ENCODE measurements at places on chromosomes 5 and 9. TPM values are rescaled to one million over a fixed set of nuclear protein-coding genes. Genes with fewer than 3 reads are reported as not detected.

The INSL6 gene
- not detected for total RNA-seq

DNA sequence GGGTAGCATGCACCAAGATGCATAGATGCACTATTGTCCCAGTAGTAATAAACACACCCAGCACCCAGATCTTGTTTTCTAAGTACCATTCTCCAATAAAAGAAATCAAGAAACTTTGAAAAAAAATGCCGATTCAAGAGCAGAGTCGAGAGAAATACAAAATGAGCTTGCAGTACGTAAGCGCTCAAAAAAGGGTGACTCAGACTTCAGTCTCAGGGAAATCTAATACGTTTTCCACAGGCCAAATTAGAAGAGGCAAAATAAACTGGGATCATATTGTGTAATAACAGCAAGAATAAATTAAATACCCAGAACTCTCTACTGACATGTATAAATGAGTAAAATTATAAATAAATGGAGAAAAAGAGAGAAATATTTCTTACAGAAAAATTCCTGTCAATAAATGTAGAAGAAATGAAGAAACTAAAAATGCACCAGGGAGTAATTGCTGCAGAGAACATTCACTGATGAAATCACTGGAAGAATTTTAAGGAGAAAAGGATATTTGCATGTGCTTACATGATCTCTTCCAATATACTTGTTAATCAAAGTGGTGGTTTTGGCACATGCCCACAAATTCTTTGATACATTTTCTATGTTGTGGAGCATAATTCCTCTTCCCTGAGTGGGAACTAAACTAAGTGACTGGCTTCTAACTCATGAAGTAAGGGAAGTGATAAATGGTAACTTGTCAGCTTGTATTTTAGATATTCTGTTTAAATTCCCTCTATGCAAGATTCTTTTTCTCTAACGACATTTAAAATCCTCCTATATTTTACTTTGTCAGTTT lies 567.6 kb upstream of the ADAMTS16 start:
- no peak for DNase-seq

DNA sequence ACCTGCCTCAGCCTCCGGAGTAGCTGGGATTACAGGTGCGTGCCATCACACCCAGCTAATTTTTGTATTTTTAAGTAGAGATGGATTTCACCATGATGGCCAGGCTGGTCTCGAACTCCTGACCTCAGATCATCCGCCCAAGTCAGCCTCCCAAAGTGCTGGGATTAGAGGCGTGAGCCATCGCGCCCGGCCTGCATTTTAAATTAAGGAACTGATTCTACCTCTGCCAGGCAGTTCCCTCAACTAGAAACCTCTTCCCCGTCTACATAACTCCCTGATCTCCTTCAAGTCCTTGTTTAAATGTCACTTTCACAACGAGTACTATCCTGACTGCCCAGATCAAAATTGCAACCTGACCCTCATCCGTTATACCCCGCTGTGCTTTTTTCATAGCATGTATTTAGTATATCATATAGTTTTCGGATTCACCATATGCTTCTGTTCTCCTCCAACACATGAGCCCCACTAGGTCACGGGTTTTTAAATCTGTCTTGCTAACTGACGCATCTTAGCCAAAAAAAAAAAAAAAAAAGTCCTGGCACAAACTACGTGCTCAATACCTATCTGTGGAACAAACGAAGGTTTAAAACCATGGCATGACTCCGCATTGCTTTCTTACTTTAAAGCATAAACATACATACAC lies 858 bp upstream of the SOWAHA start:
- DNase-seq, result no peak

DNA sequence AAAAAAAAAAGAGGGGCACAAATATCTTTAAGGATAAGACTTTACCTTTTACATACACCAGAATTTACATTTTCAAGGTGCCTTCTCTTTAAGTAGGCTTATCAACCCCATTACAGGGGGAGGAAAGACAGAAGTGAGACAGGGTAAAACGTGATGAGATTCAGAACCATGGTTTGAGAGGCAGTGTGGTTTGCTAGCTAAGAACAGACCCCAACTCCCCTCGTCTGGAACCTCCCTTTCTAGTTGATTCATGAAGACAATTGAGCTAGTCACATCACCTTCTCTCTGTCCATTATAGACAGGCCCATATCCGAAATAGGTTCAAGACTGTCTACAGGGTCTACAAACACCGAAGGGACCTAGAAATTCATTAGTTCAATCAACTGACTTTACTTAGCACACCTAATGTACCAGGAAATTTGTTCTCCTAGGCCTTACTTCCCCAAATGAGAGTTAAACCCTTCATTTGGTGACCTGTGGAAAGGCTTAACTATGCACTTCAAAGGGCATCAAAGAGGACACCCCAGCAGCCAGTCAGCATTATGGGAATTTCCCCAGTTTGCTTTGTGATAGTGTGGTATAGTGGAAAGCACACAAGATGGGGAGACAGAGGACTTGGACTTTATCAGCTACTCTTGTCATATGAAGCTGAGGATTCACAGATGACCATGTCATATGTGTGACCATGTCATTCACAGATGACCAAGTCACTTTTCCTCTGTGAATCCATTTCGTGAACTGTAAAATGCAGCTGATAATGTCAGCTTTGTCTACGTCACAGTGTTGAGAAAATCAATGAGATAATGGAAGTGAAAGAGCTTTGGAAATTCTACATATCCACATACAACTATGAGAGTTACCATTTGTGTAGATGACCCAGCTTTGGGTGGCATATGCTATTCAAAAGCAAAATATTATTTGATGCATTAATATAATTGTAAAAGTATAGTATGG lies 40.2 kb upstream of the CYFIP2 start:
- no peak for DNase-seq

GRCh38 chr9:8816361-8816760 lies 1016.8 kb upstream of the DMAC1 start:
- DNase-seq, result no peak
